AG04449 (cell line): ENCODE measurements at places on chromosomes 6 and 20.

GRCh38 chr20:2178318-2179232, 76.9 kb downstream of the STK35 start:
- no peak for DNase-seq

- DNase-seq, result no peak
These were observed 782 bp downstream of the TRMT11 start for GRCh38 chr6:125987026-125987617.

DNA sequence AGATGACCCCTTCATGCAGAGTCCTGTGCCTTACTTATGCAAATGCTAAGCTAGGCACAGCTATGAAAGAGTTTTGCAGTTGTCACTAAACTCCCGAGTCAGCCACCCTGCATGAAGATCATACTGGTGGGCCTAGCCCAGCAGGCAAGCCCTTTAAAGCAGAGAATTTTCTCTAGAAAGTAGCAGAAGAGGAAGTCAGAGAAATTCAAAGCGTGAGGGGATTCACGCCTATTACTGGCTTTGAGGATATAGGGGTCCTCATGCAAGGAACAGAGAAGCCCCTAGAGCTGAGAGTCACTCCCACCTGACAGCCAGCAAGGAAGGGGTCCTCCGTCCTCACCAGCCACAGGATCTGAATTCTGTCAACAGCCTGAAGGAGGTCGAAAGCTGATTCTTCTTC, 54.6 kb downstream of the MYB start:
- DNase-seq, result no peak

- no peak for DNase-seq
These were observed 71.9 kb downstream of the SRC start for GRCh38 chr20:37417617-37418467.

- no peak for DNase-seq
These were observed 1.1 kb downstream of the B4GALT5 start for GRCh38 chr20:49712646-49712995.

GRCh38 chr20:10902576-10903282, 228.9 kb upstream of the JAG1 start:
- peak; percentile 52 for DNase-seq

DNA sequence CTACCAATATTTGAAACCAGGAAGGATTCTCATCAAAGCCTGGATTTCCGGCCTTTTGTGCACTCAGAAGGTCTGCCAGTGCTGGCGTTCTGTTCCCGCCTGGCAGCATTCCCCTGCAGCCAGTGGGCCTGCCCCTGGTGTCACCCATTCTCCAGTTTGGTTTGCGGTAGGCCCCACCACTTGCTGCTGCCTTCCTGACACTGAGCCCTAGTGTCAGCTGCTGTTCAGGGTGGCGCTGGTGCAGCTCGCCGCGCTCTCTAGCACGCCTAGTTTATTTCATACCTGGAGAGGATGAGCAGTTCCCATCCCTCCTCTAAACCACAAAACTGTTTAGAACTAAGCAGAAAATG, 9.5 kb downstream of the NPEPL1 start:
- no peak for DNase-seq

- DNase-seq, result no peak
These were observed 15.1 kb downstream of the RNF217 start for GRCh38 chr6:124977067-124977908.

GRCh38 chr6:46291275-46291633, 120.5 kb upstream of the ENPP5 start:
- no peak for DNase-seq

GRCh38 chr6:95576218-95576997, 927 bp upstream of the MANEA start:
- no peak for DNase-seq

- no peak for DNase-seq
These were observed 161.5 kb upstream of the MAN1A1 start for GRCh38 chr6:119511024-119511423.

GRCh38 chr6:54193560-54193959, 82.3 kb downstream of the MLIP start:
- DNase-seq, result no peak

DNA sequence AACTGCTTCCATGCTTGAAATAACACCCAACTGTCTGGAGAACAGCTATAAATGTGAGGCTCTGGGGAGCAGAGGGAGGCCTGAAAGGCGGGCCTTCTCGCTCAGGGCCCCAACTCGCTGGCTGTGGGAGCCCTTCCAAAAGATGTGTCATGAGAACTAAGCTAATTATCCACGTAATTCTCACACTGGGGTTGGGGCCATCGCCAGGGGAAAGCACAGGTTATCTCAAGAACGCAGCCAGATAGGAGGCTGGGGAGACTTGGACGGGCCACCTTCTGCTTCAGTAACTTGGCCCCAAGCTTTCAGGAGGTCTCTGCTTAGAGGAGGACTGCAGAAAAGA, 1.6 kb downstream of the PXDC1 start:
- no peak for DNase-seq

DNA sequence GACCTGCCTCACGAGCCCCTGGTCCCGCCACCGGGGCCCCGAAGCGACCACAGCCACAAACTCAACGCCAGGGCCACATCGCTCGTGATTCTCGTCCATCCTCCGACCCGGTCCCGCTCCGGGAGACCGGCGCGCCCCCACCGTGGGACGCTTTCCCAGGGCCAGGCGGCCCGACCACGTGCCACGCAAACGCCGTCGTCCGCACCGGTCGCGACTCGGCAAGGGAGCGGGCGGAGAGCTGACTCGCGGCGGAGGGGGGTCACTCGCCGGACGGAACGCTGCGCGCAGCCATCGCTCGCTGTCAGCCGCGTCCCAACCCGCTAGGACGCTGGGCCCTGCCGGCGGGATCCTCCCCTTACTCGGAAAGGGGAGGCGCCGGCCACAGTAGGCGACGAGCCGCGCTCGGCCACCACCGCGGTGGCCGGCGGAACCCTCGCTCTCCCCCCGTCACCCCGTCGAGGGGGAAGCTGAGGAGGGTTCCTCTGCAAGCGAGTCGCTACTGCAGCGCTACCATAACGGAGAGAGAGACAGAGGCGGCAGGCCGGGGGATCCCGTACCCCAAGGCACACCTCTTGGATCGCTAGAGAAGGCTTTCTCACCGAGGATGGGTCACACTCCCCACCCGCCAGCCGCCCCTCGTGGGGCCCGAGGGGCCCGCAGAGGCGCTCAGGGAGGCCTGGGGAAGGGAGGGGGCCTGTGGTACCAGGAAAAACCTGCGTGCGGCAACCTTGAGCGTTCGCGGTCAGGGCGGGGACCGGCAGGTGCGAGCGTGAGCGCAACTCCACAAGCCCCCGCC, 511.8 kb upstream of the ZNF337 start:
- no peak for DNase-seq

DNA sequence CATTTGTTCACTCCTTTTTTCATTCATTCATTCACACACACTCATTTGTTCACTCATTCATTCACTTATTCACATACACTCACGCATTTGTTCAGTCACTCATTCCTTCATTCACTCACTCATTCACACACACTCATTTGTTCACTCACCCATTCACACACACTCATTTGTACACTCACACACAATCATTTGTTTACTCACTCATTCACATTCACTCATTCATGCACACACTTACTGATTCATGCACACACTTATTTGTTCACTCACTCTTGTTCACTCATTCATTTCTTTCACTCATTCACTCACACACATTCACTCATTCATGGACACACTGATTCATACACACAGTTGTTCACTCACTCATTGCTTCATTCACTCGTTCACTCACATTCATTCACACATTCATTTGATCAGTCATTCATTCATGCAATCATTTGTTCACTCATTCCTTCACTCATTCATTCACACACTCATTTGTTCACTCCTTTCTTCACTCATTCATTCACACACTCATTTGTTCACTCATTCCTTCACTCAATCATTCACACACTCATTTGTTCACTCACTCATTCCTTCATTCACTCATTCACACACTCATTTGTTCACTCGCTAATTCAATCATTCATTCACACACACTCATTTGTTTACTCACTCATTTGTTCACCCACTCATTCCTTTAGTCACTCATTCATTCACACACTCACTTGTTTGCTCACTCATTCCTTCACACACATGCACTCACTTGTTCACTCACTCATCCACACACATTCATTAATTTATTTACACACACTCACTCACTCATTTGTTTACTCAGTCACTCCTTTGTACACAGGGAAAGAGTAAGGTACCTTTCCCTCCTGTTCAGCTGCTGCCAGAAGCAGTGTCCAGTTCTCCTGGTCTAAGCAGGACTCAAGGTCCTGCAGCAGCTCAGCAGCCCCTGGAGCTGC, 50.7 kb upstream of the BHLHE23 start:
- no peak for DNase-seq

DNA sequence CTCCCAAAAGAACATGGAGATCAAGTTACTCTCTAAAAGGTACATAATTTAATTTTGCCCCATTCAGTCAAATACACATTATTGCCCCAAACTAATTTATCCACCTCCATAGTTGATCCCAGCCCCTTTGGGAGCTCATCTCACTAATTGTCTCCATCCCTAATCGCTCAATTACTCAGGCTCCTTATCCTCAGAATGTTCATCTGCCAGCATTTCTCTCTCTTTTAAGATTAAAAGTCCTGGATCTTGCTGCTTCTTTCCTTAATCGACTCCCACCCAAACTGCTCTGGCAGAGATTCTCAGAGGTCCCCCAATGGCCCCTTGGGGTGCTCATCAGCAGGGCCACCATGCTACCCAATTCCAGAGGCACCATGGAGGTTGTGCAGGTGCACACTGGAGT, 18.4 kb upstream of the NNAT start:
- DNase-seq, result no peak

DNA sequence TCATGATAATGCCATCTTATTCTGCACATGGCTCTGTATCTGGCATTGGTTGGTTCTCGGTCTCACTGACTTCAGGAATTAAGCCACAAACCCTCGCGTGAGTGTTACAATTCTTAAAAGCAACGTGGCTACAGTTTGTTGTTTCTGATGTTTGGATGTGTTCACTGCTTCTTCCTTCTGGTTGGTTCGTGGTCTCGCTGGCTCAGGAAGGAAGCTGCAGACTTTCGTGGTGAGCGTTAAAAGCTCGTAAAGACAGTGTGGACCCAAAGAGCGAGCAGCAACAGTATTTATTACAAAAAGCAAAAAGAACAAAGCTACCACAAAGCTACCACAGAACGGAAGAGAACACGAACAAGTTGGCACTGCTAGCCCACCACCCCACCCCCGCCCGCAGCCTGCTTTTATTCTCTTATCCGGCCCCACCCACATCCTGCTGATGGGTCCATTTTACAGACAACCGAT, 51.1 kb downstream of the MYLIP start:
- DNase-seq, result no peak

DNA sequence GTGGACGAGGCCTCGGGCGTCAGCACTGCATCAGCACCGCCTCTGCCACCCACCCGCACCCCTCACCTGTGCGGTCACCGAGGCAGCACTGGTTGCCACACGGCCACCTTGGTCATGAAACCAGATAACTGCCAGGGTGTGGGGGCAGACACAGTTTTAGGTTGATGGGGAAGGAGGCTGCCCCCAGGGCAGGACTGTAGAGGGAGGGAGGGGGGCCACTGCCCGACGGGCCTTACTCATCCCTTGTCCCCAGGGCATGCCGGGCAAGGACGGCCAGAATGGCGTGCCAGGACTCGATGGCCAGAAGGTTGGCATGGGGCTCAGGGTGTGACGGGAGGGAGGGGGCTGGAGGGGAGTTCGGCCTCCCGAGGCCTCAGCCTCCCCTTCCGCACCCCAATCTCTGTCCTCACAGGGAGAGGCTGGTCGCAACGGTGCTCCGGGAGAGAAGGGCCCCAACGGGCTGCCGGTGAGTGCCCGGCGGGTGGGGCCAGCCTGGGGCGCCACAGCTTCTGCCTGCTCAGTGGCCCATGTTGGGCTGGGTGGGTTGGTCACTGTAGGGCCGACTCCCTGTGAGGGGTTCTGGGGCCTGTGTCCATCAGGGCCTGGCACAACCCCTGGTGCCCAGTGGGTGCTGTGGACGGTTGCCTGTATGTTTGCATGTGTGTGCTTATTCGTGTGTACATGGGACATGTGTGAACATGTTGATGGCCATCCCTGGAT, 11.8 kb downstream of the COL9A3 start:
- DNase-seq, result no peak

- no peak for DNase-seq
These were observed 30.9 kb downstream of the PYGB start for GRCh38 chr20:25278636-25279361.

GRCh38 chr6:47476781-47477496, 650 bp upstream of the CD2AP start:
- DNase-seq, result no peak

GRCh38 chr6:41092421-41093140, 19.8 kb downstream of the NFYA start:
- DNase-seq, result no peak

GRCh38 chr20:19628570-19629134, 129.4 kb upstream of the RIN2 start:
- DNase-seq, result no peak

GRCh38 chr20:47262365-47263013, 94.0 kb downstream of the ZMYND8 start:
- no peak for DNase-seq

DNA sequence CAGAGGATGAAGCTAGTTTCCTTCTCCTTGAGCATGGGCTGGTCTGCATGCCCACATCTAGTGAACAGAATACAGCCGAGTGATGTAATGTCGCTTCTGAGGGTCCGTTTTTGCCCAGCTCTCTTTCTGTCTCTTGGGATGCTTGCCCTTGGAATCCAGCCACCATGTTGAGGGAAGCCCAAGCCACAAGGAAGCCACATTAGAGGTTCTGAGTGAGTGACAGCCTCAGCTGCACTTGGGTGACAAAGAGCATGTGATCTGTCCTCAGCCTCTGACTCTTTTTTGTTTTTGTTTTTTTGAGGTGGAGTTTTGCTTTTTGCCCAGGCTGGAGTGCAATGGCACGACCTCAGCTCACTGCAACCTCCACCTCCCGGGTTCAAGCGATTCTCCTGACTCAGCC, 100.6 kb upstream of the SALL4 start:
- DNase-seq, result no peak

GRCh38 chr6:157456524-157456829, 75.5 kb downstream of the ZDHHC14 start:
- DNase-seq, result no peak

DNA sequence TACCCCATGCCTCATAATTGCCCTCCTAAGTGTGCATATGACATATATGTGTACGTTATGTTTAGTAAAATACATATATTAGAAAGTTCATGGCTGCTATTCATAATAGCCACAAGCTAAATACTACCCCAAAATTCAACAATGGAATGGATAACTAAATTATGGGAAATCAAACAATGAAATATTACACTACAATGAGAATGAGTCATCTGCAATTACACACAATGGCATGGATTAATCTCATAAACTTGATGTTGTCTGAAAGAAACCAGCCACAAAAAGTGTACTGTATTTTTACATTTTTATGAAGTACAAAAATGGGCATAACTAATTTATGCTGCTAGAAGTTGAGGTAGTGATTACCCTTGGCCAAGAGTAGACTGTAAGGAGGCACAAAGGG, 477.0 kb downstream of the HAO1 start:
- no peak for DNase-seq

DNA sequence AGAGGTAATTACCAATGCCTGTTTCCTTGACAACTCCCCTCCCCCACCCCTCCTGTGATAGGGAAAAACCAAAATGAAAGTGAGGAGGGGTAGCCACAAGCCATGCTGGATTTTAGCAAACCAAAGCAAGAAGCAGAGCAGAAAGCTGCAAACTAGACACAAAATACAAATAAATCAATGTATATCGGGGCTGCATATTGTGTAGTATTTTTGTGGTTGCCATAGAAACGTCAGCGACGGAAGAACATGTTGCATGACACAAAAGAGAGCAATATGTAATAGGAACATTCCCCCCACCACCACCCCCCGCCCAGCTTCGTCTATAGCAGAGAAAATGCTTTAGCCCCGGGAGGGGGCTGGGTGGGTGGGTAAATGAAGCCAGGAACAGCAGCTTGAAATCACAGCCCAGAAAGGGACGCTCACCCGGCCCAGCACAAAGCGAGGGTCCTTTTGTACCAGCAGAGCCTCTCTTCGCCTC, 548 bp downstream of the AGPAT4 start:
- DNase-seq, result no peak
